Stimulated activated CD4-positive, alpha-beta T cell treated with anti-CD3 and anti-CD28 coated beads, Interleukin-1b, Interleukin-23, amount 100 ng/mL, for 1 hour (primary cell): ENCODE measurements at places on chromosomes 1 and 21.

GRCh38 chr1:10665226-10665625 lies 131.2 kb downstream of the CASZ1 start:
- DNase-seq = no peak

DNA sequence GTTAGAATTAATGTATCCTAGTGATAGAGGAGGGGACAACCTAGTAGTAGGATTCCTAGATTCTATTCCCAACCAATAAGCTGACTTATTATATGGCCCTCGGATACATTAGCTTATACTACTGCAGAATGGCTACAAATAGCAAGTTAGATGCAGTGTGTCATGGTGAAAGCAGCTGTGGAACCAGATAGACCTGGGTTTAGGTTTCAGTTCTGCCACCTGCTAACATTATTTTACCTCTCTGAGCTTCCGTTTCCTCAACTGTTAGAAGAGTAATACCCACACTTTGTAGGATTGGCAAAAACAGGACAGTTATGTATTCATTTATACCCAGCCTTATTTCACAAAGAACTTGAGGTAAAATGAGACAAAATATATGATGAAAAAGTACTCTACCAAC lies 21.6 kb upstream of the MAGOH start:
- DNase-seq = no peak

GRCh38 chr1:241666419-241666818 lies 14.3 kb downstream of the WDR64 start:
- no peak for DNase-seq

DNA sequence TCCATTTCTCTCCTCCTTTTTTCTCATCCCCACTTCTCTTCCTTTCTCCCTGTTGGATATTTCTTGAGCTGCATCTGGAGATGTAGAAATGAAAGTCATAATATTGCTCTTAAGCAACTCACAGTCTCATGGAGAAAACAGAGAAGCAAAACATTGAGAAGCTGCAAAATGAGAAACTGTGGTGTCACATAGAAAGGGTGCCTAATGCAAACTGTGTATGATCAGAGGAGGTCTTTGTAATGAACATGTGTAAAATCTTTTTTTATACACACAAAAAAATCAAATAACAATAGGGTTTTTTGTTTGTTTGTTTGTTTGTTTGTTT lies 11.8 kb upstream of the SLAMF7 start:
- no peak for DNase-seq

DNA sequence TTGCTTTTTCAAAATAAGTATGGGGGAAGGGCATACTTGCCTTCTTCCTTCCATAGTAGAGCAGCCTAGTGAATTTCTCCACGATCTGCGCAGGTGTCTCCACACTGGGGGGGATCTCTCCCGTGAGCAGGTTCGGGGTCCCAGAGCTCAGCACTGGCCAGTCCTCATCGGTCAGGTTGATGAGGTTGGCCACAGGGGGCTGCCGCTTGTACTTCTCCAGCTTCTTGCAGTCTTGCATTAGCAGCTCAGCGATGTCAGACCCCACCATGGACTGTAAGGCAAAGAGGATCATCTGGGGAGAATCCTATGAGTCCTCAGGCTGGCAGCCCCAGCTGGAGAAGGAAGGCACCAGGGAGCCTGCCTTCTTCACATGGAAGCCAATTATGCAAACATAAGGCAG lies 11.8 kb downstream of the SEC16B start:
- DNase-seq = no peak

DNA sequence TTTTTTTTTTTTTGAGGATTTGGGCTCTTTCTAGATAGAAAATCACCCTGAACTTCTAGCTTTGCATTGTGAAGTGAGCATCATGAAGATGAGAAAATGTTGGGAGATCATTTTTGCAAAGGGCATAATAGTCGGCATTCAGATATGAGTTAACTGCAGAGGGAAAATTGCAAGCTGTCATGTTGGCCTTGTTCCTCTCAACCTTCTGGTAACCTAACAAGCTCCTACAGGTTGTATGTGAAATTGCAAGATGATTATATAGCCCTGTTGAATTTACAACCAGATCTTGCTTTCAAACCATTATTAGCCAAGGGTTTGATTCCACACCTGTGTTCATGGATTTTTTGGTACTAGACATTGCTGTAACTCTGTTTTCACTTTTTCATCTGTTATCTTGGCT lies 2.2 kb downstream of the ELOA start:
- no peak for DNase-seq

GRCh38 chr1:5986018-5986417 lies 6.2 kb downstream of the NPHP4 start:
- no peak for DNase-seq

DNA sequence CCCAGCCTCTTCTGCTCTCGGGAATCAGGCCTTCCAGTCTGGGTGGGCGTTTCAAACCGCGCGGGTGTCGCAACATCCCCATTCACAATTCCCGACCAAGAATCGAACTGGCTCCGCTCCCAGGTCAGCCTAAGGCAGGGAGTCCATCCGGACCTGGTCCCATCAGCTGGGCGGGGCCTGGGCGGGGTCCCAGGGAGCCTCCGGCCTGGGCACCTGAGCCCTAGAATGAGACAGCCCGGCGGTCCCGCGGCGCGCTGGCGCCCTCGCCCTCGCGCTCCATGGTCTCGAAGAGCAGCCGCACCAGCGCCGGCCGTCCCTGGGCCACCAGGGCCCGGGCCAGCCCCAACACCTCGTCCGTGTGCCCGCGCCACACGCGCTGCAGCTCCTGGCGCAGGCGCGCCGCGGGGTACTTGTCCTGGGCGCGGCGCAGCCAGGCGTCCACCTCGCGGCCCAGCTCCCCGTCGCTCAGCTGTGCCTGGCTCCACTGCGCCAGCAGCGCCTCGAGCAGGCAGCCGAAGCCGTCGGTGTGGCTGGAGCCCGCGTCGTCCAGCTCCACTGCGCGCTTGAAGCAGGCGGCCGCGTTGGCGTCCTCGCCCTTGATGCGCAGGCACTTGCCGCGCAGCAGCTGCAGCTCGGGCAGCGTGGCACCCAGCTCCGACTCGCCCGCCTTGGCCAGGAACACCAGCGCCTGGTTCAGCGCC lies 16.9 kb upstream of the PARS2 start:
- DNase-seq = no peak

- DNase-seq = no peak
Observed at GRCh38 chr21:45313015-45313414, 25.3 kb upstream of the POFUT2 start.

DNA sequence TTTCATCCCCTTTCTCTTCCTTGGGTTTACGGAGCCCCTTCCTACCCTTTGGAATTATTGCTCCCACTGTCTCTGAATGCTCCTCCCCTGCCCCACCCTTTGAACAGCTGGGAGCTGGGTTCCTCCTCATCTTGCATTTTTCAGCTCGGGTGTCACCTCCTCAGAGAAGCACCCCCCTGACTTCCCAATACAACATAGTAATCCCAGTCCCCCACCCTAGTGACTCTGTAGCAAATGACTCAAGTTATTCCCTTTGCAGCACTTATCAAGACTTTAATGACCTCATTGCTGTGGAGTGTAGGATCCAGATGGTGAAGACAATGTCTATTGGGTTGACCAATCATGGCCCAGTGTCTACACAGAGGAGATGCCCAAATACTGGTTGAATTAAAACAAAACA lies 8.9 kb upstream of the VWA5B1 start:
- no peak for DNase-seq

DNA sequence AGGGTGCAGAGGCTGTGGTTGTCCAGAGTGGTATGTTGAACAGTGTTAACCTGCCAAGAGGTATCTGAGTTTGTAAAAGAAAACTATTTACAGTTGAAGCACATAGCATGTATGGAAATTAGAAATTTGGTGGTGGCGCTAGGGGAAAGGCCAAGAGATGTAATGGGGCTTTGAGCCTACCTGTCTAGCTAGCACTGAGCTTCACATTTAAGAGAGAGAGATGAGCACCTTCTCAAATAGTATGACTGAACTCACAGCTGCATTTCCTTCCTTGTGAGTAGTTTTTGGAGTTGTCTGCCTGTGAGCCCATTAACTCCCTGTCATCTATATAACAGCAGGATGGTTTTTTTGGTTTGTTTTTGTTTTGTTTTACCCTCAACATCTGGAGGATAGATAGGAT lies 4.0 kb downstream of the CLIC4 start:
- no peak for DNase-seq

DNA sequence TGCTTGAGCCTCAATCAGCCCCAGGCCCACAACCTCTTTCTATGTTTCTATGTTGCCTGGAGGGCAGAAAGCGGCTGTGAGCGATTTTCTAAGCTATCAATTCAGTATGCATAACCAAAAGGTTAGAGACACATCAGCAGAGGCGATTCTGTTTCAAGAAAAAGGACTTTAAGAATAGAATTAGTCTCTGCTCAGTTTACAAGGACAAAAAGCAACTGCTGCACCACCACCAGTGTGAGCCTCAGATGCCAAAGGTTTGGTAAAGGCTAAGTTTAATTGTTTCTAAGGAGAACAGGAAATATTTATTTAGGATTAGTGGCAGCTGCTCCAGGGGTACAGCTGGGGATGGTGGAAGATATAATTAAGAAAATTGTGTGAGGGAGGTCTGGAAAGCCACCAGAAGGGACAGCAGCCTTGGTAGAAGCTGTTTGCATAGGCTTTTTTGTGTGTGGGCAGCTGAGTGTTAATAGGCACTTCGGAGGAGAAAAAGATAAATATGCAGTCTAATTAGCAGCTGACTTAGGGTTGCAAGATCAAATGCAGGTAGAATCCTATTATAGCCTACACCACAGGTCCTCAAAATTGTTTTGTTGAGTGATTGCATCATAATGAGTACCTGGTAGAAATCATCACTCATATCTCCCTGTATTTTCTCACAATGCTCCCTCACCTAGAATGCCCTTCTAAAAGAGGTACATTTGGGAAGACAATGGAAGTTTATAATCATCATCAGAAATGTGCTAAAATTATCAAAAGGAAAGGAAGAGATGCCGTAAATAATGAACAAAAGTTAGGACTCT lies 35.8 kb downstream of the ZC3H11B start:
- no peak for DNase-seq

DNA sequence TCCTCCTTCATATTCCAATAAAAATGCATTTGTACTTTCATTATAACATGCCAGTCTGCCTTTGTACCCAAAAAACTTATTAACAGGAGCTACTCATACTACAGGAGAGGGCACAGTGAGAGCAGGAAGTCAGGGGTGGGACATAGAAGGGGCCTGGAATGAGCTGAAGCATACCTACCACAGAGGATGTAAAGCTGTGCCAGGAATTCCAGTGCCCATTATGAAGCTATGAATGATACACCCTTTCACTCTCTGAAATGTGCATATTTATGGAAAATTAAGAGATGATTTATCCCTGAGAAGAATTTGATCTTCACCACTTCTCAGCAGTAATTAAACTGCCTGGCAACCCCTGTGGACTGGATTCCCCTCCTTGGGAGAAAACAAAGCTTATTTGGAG lies 65.8 kb downstream of the ATP5PO start:
- no peak for DNase-seq

- DNase-seq = no peak
Observed at GRCh38 chr1:16302709-16303627, 49.3 kb downstream of the FBXO42 start.

DNA sequence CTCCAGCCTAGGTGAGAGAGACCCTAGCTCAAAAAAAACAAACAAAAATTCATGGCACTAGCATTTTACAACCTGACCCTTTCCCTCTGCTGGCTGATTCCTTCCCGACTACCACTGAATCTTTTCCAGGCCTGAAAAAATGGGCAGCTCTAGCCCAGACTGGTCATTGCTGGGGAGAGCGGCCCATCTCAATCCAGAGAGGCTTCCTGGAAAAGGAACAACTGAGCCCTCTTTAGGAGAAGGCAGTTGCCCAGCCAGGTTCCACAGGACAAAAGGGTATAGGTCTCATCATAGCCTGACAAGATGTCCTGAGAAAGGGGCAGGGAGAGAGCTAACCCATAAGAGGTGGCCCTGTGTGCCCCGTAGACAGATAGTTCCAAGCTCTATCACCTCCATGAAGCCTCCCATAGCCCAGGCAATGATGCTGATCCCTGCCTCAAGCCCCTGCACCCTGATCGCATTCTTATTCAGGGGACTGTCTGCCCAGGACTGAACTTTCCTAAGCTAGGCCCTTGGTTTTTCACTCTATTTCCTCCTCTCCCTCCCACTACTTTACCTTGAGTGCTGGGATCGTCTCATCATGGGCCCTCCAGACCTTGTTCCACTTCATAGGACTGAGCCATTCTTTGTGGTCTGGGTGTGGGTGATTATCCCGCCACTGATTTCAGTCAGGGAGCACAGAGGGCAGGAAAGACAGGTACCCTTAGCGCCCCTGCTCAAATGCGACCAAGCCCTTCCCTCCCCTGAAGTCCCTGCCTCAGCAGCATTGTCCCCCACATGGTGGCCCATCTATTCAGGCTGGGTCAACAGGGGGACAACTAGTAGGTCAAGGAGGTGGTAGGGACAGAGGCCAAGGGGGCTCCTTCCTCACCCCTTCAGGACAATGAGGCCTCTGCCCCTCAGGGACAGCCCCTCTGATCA lies 18.2 kb downstream of the RHBG start:
- DNase-seq = no peak

- no peak for DNase-seq
Observed at GRCh38 chr1:109306832-109307273, at the start of gene MYBPHL. Gene MYBPHL (minus strand): TSS chr1:109307011. CDS start chr1:109306991, 20 bp downstream.

GRCh38 chr1:205088341-205088740 lies 4.1 kb upstream of the TMEM81 start:
- DNase-seq = no peak

GRCh38 chr1:17207966-17208418 lies 3.1 kb downstream of the PADI1 start:
- peak; percentile 7 for DNase-seq

GRCh38 chr1:147497826-147498225 lies 43.5 kb upstream of the BCL9 start:
- no peak for DNase-seq

GRCh38 chr1:89760496-89760895 lies 60.3 kb upstream of the LRRC8D start:
- DNase-seq = no peak

DNA sequence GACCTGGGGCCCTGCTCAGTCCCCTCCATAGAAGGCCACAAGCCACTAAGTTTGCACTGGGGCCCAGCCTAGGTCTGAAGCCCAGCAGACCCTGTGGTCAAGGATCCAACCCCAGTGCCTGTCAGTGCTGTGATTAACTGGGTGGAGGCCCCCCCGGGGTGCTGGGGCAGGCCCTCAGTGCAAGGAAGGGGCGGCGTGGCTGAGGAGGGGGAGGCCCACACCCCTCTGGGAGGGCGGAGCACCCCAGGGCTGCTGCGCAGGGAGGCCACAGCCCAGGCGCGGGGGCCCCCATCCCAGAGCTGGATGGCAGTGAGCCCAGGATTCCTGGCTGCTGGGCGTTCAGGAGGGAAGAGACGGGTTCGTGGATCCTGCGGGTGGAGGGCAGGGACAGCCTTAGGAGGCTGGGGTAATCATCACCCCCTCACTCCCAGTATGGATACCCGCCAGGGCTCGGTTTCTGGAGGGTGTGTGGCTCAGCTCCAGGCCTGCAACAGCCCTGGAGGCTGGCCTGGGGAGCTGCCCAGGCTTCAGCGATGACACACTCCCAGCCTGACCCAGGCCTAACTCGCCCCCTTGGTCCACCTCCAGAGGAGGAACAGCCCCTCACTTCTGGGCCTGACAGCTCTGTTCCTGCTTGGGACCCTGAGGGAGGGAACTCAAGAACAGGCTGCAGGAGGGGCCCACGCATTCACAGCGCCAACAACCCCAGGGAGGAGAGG lies 890 bp downstream of the GJC2 start:
- DNase-seq = no peak

GRCh38 chr1:206591226-206591625 lies 21.0 kb downstream of the EIF2D start:
- no peak for DNase-seq
